DND-41 (cell line): ENCODE measurements at places on chromosomes 1 and 21.
A peak's percentile ranks its signal among the peaks of the same experiment; 100 is the strongest.

DNA sequence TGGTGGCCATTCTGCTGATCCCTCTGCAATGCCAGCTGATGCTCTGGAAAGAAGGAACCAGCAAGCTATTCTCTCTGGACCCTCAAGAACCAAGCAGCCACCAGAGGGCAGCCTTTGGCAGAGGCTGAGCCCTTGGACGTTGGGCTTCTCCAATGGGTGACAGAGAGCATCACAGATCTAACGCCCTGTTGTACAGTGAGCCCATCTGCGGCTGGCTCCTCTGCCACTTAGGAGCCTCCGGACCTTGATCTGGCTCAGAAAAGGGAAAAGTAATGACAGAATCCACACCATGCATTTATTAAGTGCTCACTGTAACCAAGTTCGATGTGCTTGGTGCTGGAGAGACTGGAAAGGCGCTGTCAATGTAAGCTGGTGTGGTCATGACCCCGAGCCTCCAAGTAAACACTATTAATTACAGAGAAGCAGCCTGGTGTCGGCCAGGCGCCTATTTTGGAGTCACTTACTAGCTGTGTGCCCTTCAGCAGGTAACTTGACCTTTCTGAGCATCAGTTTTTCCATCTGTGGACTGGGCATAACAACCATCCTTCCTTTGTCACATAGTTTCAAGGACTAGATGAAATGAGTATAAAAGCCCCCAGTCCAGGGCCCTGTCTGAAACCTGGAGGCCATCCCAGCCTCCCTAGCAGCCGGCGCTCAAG lies 34.9 kb downstream of the ECE1 start:
- DNase-seq = peak; percentile 79

- no peak for DNase-seq
These were observed 3.3 kb upstream of the S100A3 start for GRCh38 chr1:153552335-153552734.

- no peak for DNase-seq
These were observed 692.2 kb downstream of the USP25 start for GRCh38 chr21:16421965-16422364.

DNA sequence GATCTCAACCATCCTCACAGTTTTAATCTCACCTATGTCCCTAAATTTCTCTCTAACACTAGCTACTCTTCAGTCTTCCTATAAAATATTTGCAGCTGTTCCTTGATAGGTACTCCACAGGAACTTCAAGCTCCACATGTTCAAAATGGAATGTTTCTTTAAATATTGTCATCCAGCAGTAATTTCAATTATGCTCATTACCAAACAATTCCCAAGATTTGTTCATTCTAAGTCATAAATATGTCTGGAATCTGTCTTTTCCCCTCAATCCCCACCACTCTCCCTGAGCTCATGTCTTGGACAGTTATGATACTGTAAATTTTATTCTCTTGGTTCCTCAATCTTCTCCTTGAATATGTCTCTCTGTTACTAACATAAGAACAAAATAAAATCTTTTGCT lies 214.4 kb downstream of the NRIP1 start:
- DNase-seq = no peak

GRCh38 chr1:30756545-30757351 lies 826 bp downstream of the LAPTM5 start:
- peak; percentile 87 for DNase-seq

DNA sequence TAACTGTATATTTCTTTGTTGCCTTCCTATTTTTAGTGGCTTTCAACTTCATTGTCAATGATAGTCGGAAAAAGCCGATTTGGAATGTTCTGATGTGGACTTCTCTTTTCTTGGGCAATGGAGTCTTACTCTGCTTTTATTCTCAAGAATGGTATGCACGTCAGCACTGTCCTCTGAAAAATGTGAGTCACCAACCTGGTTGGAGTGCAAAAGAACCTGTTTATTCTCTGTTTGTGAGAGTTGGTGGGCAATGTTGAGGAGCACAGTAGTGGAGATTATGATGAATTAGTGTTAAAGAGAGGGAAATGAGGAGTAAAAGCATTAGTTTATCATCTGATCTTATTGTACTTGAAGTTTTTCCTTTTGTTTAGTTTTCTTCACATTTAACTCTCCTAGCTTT lies 14.5 kb upstream of the AXDND1 start:
- no peak for DNase-seq

GRCh38 chr1:51484591-51484990 lies 34.5 kb downstream of the EPS15 start:
- no peak for DNase-seq

GRCh38 chr21:33063375-33063883 lies 6.5 kb upstream of the OLIG1 start:
- no peak for DNase-seq

GRCh38 chr21:44699502-44700001 lies 2.6 kb downstream of the KRTAP10-12 start:
- DNase-seq = no peak

DNA sequence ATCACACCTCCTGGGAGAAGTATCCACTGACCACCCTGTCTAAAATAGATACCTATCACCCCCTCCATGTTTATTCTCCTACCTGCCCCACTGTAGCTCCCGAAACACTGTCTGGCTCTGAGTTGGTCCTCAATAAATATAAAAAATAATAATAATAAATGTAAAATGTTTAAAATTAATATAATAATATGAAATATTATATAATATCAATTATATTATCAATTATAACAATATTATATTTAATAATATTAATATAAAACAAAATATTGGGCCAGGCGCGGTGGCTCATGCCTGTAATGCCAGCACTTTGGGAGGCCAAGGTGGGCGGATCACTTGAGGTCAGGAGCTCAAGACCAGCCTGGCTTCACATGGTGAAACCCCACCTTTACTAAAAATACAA lies 52.3 kb upstream of the TIAM1 start:
- DNase-seq = no peak

DNA sequence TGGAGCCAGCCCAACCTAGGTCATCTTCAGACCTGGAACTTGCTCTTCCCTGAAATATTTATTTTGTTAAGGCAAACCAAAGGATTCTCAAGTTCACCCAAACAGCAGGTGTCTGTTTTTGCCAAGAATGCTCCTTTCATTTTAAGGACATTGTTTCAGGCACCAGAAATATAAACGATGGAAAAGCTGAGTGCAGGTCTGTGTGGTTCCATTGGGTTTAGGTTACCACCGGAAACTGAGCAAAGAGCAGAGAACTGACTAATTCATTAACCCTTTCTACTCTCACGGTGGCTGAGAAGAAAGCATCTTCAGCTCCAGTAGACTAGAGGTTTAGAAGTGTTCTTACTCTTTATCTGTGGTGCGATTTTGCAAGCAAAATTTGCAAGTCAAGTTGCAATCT lies 38.0 kb upstream of the ZC3H11B start:
- DNase-seq = no peak

GRCh38 chr1:167748906-167749305 lies 27.1 kb downstream of the MPZL1 start:
- no peak for DNase-seq

DNA sequence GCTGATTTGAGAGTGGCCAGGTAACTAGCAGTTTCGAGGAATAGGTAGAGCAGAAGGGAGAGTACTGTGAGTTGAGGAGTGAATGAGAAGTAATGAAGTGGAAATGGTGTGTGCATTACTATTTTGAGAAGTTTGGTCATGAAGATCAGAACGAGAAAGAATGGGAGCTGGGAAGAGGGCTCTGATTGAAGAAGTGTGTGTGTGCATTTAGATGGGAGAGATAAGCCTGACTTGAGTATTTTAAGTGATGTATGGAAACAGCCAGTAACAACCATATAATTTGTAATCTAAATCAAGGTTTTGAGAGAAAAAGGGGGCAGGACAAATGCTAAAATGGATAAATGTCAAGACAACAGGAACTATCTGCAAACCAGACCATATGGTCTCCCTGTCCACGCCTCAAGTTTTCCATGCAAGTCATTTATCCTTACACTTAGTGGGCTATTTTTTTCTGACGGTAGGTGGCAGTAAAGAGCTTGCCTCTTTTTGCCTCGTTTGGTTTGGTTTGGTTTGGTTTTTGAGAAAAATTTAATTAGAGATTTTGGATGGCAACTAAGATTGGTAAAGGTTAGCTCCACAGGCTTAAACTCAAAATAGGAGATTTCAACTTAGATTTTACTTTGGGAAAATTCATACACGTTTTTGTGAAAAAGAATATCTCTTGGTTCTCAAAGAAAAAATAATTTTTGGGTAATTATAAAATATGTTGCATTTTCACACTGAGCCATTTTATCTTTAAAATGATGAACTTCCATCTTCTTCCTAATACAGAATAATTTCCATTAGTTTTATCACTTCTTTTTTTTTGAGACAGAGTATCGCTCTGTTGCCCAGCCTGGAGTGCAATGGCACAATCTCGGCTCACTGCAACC lies 9.5 kb upstream of the B3GALNT2 start:
- peak; percentile 43 for DNase-seq

DNA sequence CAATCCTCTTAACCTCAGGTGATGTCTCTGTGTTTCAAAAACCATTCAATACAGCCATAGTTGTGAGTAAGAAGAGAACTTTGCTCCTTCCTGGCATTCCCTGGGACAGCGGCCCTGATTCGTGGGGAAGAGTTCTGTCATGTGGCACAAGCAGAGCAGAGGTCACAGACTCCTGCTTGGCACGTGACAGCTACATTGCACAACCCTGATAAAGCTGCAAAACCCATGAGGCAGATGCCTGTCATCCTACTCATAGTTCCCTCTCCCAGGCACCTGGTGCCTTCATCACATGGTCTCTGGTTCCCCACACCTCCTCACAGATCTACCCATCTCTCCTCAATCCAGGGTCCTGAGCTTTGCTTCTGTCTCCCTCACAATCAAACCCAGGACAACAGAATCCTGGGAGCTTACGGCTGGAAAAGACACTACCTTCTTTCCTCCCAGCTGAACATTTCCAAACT lies 70.8 kb downstream of the PLPP3 start:
- DNase-seq = no peak

- DNase-seq = peak; percentile 90
These were observed at the start of gene ENTREP3 for GRCh38 chr1:155255243-155256007. TSS of gene ENTREP3 (minus strand) at chr1:155255483. CDS start at chr1:155254877, 606 bp downstream.

- DNase-seq = no peak
These were observed 30.5 kb downstream of the AADACL4 start for GRCh38 chr1:12674358-12674757.

GRCh38 chr1:153573351-153573750 lies 7.7 kb upstream of the S100A2 start:
- DNase-seq = no peak

GRCh38 chr21:22019766-22020165 lies 1021.6 kb downstream of the NCAM2 start:
- no peak for DNase-seq

DNA sequence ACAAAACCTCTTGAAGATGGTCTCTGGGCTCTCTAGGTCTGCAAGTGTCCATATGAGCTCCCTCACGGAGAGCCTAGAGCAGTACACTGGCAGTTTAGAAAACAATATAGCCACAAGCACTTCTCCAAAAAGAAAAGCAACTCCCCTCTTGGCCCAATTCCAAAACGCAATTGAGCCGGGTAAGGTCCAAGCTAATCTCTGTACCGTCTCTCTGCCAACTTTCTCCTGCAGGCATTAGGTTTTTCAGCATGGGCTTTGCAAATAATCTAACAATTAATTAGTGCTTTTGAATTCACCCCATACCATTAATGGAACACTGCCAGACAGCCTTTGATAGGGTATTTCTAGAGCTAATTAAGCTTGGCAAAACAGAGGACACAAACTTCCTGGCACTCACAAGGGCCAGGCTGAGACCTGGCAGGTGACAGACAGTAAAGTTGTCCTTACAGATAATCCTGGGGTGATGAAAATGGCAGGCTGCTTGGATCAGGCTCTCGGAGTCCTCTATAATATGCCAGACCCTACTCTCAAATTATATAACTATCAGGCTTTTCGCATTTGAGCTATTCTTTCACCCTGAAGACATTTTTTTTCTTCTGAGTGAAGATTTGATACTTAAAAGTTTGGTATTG lies 39.8 kb downstream of the TGFBR3 start:
- no peak for DNase-seq

DNA sequence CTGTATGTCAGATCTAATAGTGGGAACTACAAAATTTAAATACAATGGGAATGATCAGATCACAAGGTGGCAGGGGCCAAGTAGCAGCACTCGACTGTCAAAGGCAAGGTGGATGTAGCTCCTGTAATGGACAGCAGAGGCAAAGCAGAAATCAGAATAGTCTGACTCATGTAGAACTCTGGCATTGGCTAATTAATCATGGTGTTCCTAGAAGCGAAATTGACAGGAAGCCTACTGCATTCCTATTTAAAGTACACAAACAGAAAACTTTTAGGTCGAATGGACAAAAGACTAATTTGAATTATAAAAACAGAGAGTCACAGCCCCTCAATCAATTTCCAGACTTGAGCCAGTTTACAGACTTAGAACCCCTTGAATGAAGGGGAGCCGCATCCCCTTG lies 17.4 kb upstream of the IL12RB2 start:
- no peak for DNase-seq

DNA sequence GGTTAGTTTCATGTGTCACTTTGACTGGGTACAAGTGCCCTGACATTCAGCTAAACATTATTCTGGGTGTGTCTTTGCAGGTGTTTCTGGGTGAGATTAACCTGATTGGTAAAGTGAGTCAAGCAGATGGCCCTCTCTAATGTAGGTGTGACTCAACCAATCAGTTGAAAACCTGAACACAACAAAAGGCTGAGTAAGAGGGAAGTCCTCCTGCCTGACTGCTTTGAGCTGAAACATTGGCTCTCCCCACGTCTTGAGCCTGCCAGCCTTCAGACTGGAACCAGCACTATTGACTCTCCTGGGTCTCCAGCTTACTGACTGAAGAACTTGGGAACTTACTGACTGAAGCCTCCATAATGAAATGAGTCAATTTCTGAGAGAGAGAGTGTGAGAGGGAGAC lies 70.0 kb upstream of the C21orf91 start:
- no peak for DNase-seq
